ENCODE measurements at places on chromosomes 11 and 22. TPM values are rescaled to one million over a fixed set of nuclear protein-coding genes. Genes with fewer than 3 reads are reported as not detected.

SMTNL1 gene
- not detected for total RNA-seq

HBE1 gene
- 2.7 TPM for total RNA-seq

TMEM86A gene
- not detected for total RNA-seq

MRPL11 gene
- total RNA-seq, result 115 TPM

NXPE4 gene
- total RNA-seq, result not detected

TSPAN32 gene
- not detected for total RNA-seq

TUB gene
- not detected for total RNA-seq

CRACR2B gene
- total RNA-seq, result 32.6 TPM

EHF gene
- 0.33 TPM for total RNA-seq

BTG4 gene
- total RNA-seq, result not detected

RBMXL2 gene
- total RNA-seq, result not detected

KCNQ1OT1 gene
- total RNA-seq, result 1.3 TPM

OR52N4 gene
- total RNA-seq, result 0.37 TPM

OR52A1 gene
- not detected for total RNA-seq

NARS2 gene
- total RNA-seq, result 23.0 TPM

IL18BP gene
- total RNA-seq, result 19.0 TPM

CDON gene
- total RNA-seq, result 0.21 TPM

ATM gene
- 53.7 TPM for total RNA-seq

PDGFB gene
- 1.1 TPM for total RNA-seq

CTSF gene
- total RNA-seq, result 0.29 TPM

ZNF280A gene
- not detected for total RNA-seq

MYEOV gene
- 0.53 TPM for total RNA-seq

POU2AF1 gene
- 165 TPM for total RNA-seq

CFL1 gene
- 1,431 TPM for total RNA-seq

TRIM6 gene
- total RNA-seq, result 4.4 TPM

BRSK2 gene
- 0.24 TPM for total RNA-seq

PHLDB1 gene
- 0.23 TPM for total RNA-seq

E2F8 gene
- total RNA-seq, result 20.3 TPM

OTOG gene
- total RNA-seq, result not detected

ALKBH8 gene
- 8.4 TPM for total RNA-seq

CHRM1 gene
- not detected for total RNA-seq

ANGPTL5 gene
- not detected for total RNA-seq

ELMOD1 gene
- not detected for total RNA-seq

SLC25A45 gene
- 28.6 TPM for total RNA-seq

PRRG4 gene
- 2.1 TPM for total RNA-seq

RGL4 gene
- total RNA-seq, result 1.7 TPM

KCNC1 gene
- not detected for total RNA-seq

KCNJ11 gene
- total RNA-seq, result 0.11 TPM

UVRAG gene
- 42.9 TPM for total RNA-seq

SEZ6L gene
- not detected for total RNA-seq

MRGPRX4 gene
- total RNA-seq, result not detected

SPI1 gene
- total RNA-seq, result 29.5 TPM

MAPK8IP2 gene
- total RNA-seq, result 0.21 TPM

TRPM5 gene
- not detected for total RNA-seq

MOGAT2 gene
- total RNA-seq, result 0.44 TPM

IGF2 gene
- 0.35 TPM for total RNA-seq

ZNF280B gene
- 1.1 TPM for total RNA-seq

FBLN1 gene
- total RNA-seq, result 0.90 TPM

CECR2 gene
- 0.13 TPM for total RNA-seq

POU2F3 gene
- 0.21 TPM for total RNA-seq

NOX4 gene
- not detected for total RNA-seq

PMM1 gene
- total RNA-seq, result 17.7 TPM

VWA5A gene
- total RNA-seq, result 0.77 TPM

Data from GM12878 (cell line).